Stimulated activated CD4-positive, alpha-beta T cell treated with anti-CD3 and anti-CD28 coated beads, TNF-alpha, amount 100 ng/mL, for 4 hours (primary cell): ENCODE measurements at places on chromosomes 3 and 15.

GRCh38 chr3:37435572-37435971 lies 261.2 kb upstream of the LRRFIP2 start:
- DNase-seq, result no peak

- DNase-seq, result no peak
These were observed 3.5 kb downstream of the FAM174B start for GRCh38 chr15:92651877-92652575.

DNA sequence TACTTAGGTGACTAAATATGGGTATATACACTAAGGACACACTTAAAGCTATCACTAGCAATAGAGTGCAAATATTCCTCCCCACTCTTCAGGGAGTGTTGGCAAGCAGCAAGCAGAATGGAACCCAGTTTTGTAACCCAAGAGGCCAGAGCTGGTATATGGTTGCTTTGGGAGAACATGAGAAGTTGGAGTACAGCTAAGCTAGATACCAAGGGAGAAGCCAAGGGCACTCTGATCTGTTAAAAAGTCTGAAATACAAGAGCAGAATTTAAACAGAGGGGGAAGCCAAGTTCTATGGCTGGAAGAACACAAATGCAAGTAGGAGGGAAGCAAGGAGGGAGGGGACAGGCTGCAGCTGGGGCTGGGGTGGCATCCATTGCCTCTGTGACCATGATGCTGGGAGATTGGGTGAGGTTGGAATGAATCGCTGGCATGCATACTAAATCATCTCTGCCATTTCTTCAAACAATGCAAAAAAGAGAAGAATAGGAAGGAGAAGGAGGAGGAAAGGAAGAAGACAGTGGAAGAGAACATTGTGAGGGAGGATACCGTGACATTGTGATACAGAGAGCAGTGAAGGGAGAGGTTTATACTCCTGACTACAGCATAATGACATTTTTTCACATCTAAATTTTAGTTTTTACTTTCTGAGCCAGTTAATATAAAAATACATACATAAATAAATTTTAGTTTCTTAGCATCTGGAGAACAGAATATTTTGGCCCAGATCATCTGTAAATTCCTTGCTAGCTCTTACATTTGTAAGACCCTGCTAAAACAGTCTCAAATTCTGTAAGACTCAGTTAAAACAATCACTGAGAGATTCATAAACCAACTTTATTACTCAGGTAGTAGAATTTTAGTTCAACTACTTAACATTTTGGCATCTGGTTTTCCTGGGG lies 9.0 kb upstream of the ANXA2 start:
- no peak for DNase-seq

DNA sequence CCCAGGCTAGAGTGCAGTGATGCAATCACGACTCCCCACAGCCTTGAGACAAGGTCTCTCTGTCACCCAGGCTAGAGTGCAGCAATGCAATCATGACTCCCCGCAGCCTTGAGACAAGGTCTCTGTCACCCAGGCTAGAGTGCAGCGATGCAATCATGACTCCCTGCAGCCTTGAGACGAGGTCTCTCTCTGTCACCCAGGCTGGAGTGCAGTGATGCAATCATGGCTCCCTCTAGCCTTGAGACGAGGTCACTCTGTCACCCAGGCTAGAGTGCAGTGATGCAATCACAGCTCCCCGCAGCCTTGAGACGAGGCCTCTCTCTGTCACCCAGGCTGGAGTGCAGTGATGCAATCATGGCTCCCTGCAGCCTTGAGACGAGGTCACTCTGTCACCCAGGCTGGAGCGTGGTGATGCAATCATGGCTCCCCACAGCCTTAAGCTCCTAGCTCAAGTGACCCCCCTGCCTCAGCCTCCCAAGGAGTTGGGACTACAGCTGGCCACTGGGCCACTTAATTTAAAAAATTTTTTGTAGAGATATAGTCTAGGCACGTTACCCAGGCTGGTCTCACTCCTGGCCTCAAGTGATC lies 26.1 kb downstream of the TFRC start:
- no peak for DNase-seq

DNA sequence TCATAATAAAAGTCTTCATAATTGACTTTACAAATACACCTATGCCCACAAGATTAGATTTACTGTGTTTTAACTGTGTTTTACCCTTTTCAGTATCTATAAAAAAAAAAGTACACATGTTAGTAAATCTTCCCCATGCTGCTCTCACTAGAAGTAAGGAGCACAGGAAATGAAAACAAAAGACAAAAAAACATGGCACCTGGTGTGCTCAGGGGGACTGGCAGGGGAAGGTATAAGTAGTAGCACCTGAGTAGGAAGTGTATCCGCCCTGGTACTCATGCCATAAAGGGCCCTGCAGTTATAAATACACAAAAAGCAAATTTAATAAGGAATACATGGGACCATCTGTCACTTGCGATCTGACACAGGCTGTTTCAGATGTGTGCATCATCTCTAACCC lies 8.9 kb upstream of the ALDH1A2 start:
- no peak for DNase-seq

DNA sequence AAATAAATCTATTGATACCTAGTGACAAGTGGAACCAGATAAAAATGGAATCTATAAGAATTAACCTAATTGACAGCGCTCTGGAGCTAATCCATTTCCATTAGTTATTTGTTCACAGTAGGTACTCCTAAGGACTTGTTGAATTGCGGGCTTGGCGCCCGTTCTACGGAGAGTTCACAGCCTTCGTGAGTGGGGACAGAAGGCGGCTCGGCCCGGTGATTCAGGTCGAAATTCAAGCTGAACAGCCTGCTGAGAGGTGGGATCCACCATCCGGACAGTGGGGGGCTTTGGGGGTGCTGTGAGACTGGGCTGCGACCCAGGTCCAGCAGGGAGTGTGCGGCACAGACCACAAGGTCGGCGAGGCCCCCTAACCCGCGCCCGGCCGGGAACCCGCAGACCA lies 779 bp upstream of the CTNNB1 start:
- DNase-seq, result no peak

- DNase-seq, result no peak
These were observed 62.1 kb downstream of the RASGRF1 start for GRCh38 chr15:79028411-79028964.

- no peak for DNase-seq
These were observed 73.0 kb downstream of the KLF13 start for GRCh38 chr15:31399544-31400171.

DNA sequence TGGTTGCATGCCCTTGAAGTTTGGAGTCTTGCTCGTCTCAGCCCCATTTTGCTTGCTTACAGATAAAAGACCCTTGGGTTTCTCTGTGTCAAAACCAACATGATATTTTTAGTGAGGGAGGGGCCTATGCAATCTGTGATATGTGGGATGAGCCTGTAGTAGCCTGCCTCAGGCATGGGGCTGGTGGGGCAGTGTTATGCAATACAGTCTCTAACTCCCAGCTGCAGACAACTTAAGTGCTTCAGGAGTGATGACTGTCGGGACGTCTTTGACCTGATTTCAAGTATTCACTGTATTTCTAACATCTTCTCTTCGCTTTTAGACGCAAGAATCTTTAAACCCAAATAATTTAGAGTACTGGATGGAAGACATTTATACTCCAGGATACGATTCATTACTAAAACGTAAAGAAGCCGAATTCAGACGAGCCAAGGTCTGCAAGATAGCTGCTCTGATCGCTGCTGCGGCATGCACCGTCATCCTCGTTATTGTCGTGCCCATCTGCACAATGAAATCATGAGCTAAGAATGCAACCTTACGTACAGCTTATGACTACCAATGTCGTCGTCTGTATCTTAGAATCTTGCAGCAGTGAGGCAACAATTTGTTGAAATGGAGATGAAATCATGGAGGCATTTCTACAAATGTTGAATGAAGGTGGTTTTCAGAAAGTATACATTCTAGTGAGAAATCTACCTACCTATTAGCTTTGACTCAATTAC lies 35.9 kb downstream of the MINAR1 start:
- DNase-seq, result no peak

GRCh38 chr3:123042413-123042812 lies 14.8 kb upstream of the SEMA5B start:
- no peak for DNase-seq

- DNase-seq, result no peak
These were observed 72.5 kb upstream of the ACAN start for GRCh38 chr15:88730751-88731150.

DNA sequence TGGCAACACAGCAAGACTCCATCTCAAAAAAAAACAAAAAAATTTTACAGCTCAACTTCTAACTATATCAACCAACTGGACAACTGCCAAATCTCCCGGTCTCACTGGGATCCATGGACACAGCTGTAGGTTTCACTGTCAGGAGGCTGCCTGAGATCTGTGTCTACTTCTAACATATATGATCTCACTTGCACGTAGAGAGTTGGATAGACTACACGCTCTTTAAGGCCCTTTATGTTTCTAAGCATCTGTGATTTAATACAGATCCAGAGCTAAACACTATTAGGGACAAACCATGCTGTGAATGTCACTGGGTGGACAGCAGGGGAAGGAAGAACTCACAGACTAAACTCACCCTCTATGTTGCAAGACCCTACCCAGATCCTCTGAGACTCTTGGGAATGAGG lies 13.0 kb upstream of the APOD start:
- no peak for DNase-seq

DNA sequence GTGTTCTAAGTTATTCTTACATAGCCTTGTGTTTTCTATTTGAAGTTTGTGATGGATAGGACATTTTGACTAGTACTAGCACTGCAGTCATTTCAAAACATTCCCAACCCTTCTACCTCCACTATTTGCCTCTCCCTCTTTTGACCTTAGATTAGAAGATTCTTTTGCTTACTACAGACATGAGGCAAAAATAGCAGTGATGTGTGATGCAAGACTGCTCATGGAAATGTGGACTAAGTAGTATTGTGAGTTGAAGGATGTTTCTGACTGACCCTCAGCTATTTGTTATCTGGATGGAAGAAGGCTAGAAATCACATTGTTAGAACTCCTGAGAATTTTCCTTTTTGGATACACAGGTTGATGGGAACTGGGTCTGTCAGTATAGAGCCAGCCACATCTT lies 45.9 kb downstream of the ATP2C1 start:
- DNase-seq, result no peak

- no peak for DNase-seq
These were observed 18.2 kb upstream of the EHHADH start for GRCh38 chr3:185272033-185272432.
